Mucosa of gallbladder (tissue), 1 donor: ENCODE measurements at places on chromosomes 4 and X.

DNA sequence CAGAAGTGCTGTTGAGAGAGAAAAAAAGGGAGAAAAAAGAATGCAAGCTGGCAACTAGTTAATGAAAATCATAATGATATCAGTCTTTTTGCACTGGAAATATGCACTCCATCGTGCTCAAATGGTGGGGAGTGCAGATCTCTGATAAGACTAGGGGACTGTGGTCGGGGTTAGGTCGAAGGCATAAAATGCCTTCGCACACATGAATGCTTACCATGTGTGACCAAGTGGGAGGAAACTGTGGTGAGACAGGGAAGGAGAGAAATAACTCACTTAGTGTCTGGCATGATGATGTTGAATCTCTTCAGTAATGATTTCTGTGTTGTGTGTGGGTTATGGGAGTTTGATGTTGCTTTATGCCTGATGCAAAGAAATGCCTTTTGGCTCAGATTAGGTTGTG lies 358.9 kb downstream of the FBXO8 start:
- no peak for DNase-seq

- no peak for DNase-seq
These were observed 90.2 kb downstream of the NHS start for GRCh38 chrX:17465201-17465600.

DNA sequence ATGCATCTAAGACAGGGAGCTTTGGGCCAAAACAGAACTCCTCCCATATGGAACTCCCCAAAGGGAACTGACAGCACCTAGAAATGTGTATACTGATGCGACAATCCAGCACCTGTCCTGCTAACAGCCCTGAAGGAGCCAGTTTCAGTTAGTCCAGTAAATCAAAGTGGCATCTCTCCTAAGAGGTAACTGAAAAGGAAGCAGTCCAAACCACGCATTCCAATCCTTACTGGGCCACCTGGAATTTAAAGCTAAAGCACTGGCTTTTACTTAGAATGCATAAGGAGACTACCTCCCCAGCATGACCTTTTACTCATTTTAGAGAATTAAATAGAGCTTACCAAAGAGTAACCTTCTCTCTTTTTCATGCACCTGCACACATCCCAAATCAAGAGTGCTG lies 586.8 kb upstream of the PITX2 start:
- no peak for DNase-seq

- DNase-seq: no peak
These were observed 42.0 kb downstream of the NPFFR2 start for GRCh38 chr4:72073816-72074215.

- DNase-seq: no peak
These were observed 117.4 kb downstream of the TMA16 start for GRCh38 chr4:163611784-163612445.
